ENCODE measurements at places on chromosomes 2 and 18.

GRCh38 chr2:128625421-128625820 lies 306.8 kb upstream of the HS6ST1 start:
- DNase-seq: no peak

- DNase-seq: no peak
These were observed 1.8 kb downstream of the STRN start for GRCh38 chr2:36964496-36965058.

DNA sequence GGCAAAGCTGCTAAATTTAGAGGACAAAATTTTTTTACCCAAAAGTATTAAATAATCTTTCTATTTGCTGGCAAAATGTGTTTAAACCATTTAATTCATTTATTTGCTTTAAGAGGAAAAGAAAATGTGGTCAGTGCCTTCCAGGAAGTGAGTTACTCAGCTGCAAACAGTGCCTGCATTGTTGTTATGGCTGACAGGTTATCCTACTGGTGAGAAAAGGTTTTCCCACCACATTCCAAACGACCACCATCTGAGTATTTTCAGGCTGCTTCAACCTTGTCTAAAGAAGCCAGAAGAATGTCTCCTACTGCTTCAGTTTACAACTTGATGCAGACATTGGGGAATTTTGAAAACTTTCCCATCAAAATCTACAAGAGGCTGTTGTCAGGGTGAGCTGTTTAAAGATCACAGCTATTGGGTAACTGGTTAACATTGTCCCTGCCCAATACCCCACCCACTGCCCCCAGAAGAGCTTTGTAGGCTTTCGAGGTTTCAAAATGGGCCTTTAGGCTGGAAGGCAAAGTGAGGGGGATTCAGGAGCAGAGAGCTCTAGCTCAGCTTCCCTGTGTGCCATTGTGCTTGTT lies 461.3 kb upstream of the FANCL start:
- DNase-seq: no peak

DNA sequence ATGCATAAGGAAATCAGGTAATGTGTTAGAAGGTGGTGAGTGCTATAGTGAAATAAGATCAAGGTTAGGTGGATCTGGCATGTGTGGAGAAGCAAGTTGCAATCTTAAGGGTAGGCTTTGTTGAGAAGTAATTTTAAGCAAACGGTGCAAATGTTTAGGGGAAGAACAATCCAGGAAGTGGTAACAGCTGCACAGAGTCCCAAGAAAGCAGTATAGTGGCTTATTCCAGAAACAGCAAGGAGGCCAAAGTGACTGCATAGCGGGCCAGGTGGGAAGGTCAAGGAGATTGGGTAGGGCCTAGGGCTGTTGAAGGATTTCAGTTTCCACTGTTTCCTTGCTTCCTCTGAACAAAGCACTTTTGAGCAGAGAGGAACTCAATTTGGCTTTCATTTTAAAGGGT lies 30.0 kb upstream of the RAB1A start:
- no peak for DNase-seq

GRCh38 chr2:162090109-162090508 lies 16.1 kb upstream of the DPP4 start:
- DNase-seq: no peak

DNA sequence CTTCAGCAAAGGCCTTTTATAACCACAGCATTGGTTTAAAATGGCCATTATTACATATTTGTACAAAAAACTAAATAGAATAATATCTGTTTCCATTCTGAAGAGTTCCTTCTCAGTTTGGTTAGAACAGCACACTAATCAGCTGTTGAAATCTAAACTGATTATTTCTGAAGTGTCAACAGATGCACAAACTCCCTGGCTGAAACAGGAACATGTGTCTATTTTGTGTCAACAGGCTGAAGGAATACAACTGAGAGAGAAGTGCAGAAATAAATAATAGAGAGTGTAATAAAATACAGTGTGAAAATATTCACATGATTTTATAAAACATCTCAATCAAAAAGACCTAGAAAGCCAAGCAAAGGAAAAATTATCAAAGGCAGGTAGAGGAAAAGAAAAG lies 29.7 kb downstream of the IKZF2 start:
- DNase-seq: no peak

GRCh38 chr2:21710031-21710430 lies 586.3 kb downstream of the TDRD15 start:
- no peak for DNase-seq

DNA sequence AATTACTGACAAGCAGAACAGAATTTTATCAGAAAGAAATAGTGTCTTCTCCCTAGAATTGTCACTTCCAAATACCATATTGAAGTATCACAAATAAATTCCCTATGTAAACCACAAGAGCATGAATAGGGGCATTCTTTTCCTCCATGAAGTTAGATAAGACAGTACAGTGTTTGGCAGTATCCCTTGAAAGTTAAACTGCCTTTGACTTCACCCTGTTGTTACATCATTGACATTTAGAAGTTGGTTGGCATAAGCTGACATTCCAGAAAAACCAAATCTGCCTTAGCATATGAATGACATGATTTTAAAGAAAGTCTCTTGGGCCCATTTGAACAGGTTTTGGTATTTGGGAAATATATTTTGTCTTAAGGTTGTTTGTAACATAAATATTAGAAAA lies 50.2 kb upstream of the OSR1 start:
- no peak for DNase-seq

Measured in ACHN (cell line).